Skin of body (tissue), 3 donors: ENCODE measurements at places on chromosomes 6 and 20. TPM values are rescaled to one million over a fixed set of nuclear protein-coding genes. Genes with fewer than 3 reads are reported as not detected.

DNA sequence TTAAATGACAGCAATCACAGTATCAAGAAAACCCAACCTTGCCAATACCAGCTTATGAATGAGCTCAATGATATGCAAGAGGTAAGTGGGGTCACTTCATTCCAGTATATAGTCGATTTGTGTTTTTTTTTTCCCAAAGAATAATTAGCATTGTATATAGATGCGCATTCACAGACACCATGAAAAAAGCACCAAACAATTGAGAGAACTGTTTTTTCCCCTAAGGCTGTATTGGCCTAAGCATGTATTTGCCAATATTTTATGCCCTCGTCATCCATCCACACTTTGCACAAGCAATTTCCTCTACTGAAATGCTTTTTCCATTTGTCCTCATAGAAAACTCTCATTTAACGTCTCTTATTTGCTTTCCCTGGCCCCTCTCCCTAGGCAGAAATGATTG is 213.7 kb downstream of the SAMD5 start:
- no peak for DNase-seq

DNA sequence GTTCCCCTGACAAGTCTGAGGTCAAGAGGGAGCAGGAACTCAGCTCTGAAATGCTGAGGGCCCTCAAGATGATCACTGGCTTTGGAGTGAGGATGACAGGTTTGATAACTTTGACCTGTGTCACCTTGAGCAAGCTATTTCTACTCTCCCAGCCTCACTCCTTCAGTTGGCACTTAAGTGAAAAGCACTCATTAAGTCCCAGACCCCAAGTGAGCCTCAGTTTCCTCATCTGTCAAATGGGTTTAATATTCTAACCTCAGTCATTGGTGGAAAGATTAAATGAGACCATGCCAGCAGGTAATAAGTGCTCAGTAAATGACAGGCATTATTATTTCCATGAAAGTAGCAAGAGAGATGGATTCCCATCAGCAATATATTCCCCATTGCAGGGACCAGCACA is 14.0 kb downstream of the DEFB132 start:
- no peak for DNase-seq

GRCh38 chr6:19209202-19209601 is 628.0 kb upstream of the ID4 start:
- no peak for DNase-seq

DNA sequence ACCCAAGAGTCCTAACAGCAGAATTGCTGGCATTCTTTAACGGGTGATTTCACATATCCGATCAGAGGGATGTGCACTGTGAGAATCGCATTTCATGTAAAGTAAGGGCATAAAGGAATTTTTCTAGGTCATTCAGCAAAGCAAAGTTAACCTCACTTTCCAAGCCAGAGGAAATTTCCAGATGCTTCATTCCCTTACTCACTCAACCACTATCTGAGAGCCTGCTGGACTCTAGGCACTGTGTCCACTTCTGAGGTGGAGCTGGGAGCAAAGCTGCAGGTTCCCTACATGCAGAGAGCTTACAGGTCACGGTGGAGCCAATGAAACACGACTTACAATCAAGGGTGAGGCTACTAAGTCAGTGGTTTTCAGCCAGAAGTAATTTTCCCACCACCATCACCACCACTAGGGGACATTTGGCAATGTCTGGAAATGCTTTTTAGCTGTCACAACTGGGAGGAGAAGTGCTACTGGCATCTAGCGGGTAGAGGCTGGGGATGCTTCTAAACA is 34.5 kb upstream of the TSHZ2 start:
- DNase-seq = no peak

GRCh38 chr20:24949756-24950127 is 673 bp downstream of the CST7 start:
- no peak for DNase-seq

Gene NUP153
- 37.7 TPM for total RNA-seq
